Heart left ventricle (tissue), 16 donors: ENCODE measurements at places on chromosomes 2 and 18.

DNA sequence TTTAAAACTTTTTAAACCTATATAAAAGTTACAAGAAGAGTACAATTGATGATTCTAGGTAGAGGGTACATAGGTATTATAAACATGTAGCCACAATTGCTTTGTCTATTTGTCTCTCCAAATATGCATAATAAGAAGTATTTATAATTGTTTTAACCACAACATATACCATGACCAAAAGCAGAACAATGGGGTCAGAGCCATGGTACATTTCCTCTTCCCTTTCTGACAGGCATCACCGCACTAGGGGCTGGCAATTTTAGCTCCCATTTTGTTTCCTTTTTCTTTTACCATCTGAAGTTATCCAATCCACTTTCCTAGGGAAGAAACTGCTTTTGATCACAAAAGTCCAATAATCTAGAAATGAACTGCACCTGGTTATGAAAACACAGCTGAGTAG lies 49.3 kb downstream of the TMX3 start:
- DNase-seq, result no peak

DNA sequence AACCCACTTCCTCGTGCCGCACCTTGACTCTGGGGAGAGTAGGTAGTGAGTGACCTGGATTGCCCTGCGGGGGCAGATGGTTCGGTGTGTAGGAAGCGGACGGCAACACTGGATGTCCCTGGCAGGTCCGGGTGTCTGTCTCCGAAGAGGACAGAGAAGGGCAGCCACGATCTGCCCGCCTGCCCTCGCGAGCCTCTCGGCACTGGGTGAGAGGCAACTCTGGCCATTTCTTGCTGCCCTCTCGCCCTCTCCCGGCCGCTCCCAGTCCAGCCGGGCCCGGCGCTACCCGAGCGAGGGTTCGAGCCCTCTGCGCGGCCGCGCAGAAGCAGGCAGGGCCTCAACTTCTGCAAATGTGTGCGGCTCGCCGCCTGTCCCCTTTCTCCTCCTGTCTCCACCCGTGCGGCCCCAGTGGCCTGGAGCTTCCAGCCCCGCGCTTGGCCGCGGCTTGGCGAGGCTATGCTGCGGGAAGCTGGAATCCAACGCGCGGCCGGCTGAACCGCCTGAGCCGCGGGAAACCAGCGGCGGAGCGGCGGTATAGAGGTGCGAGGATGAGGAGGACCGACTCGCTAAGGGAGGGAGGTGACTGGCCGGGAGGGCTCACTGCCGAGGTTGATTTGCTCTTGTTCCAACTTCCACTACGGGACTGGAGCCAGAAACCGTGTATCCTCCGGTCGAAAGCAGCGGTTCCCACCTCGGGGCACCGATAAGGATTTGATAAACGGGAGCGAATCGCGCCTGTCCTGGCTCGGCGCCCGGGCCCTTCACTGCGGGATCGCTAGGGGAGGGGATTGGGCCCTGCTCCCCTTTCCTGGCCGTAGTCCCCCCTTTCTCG lies 1.5 kb downstream of the EPAS1 start:
- DNase-seq, result peak; percentile 77

GRCh38 chr18:36547544-36547943 lies 250.0 kb downstream of the FHOD3 start:
- no peak for DNase-seq

- no peak for DNase-seq
Observed at GRCh38 chr2:105822186-105822585, 77.5 kb downstream of the NCK2 start.

- DNase-seq, result no peak
Observed at GRCh38 chr2:108297436-108298141, 8.9 kb downstream of the SULT1C2 start.

DNA sequence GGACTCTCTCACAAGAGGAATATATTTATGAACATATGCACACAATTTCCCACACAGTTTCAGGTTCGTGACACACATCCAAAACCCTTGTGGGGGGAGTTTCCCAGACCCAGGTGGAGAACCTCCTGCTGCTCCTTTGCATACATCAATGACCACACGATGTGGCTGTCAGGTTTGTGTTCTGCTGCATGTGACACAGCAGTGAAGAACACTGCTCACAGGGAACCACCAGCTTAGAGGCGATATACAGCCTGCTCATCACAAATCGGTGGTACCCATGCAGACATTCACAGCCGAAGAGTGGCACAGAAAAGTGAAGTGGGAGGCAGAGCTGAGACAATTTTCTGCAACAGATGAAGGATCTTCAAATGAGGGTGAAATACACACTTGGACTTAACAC lies 175.6 kb upstream of the ZFP36L2 start:
- DNase-seq, result no peak

DNA sequence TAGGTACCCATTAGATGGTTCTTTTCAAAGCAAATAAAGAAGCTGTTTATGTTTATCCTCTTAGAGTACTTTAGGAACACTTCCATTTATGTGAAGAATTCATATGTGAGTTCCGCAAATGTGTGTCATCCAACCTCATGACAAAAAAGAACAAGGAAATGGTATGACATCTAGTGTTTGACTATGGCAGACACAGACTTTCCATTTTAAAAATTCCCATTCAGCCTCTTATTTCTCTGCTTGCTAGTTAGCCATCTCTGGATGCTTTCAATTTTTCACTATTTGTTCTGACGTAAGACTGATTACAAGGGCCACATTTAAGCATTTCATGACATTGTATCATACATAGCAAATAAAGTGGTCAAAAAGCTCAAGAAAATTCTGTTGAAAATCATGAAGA lies 103.0 kb downstream of the ZAP70 start:
- no peak for DNase-seq

DNA sequence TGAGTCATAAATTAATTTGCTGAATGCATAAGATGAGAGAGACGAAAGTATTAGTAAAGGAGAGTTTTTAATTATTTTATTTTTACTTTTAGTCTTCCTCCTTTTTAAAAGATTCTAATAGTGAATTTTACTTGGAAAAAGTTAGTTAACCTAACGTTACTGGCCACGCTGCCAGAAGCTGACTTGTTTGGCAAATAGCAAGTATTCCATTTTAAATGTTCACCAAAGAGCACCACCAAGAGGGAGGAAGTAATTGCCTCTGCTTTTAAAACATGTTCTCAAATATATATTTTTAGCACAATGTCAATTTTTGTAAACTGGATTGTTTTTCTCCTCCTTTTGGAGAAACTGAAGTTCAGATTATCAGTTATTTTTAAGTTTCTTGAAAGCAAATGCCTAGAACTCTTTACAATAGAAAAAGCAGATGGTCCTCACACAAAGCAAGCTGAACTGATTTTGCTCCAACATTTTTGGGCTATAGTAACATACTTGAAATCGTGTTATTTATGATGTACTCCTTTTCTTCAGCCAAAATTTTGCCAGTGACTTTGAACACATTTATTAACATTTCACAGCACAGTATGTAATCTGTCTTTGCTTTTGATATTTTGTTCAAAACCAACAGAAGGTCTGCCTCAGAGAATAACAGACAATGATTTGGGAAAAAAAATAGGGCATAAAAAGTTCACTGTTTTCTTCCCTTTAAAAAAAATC lies 1311.0 kb upstream of the FAM98A start:
- no peak for DNase-seq

DNA sequence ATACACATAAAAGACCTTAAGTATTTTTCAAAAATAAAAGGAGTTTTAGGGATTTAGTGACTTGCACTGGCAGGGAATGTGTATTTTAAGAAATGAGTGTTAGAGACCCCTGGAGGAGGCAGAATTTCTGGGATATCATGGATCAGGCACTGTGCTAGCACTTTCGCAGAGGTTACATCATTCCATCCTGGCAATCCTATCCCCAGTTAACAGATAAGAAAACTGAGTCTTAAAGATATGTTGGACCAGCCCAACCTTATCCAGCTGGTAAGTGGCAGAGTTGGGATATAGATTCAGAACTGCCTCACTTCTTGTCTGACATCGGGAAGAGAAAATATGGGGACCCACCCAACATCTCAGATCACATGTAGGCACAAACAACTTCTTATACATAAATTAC lies 160.3 kb upstream of the EPAS1 start:
- DNase-seq, result no peak

DNA sequence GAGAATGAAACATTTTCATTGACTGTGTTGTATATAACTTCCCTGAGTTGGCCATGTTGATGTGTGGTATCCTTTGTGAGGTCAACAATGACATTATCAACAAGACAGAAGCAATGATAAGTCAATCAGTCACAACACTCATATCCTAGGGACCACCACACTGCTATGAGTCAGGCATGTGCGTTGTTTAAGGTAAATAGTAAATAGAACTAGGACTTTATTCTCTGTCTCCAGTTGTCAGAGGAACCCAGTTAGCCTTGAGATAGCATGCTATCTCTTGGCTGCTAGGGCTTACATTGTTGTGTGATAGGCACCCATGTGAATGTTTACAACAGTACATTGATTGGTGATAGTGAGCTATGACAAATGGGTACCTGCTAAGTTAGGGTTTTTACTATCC lies 37.3 kb downstream of the GPD2 start:
- DNase-seq, result no peak

DNA sequence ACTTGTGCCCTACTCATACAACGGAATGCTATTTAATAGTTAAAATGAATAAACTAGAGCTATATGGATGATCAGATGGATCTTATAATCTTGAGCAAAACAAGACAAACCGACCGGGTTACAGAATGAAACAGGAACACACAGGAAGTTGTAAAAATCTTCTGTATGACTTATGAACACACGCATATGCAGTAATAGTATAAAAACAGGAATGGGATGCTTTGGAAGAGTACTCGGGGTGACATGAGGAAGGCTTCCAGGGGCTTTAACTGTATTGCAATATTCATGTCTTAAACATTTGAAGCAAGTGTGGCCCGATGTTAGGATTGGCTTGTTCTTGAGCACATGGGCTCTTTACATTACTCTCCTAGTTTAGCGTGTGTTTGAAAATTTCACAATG lies 14.9 kb upstream of the E2F6 start:
- DNase-seq, result no peak

DNA sequence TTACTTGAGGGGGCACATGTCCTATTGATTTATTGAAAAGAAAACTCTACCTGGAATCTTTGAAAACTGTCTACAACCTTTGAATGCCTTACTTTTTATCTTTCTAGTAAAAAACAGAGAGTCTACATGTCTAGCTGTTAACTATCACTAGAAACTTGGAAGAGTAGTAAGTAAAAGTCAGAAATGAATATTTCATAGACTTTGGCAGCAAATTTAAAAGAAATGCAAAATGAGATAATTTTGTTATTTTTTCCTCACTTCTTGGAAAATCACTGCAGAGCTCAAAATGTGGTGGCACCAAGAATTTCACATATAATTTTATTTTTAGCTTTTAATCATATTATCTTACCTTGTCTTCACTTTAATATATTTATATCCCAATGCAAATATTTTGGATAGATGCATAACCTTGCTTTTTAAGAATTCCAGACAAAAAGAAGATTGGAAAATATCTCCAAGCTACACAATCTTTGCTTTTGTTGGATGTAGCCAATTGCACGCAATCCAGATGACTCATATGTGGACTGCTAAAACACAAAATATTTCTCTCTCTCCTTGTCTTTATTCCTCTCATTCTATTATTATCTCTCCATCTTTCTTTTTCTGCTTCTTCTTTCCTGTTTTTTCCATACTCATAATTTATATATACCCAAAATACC lies 92.2 kb upstream of the DSEL start:
- DNase-seq, result no peak

GRCh38 chr2:7724336-7724735 lies 807.1 kb downstream of the RNF144A start:
- no peak for DNase-seq

DNA sequence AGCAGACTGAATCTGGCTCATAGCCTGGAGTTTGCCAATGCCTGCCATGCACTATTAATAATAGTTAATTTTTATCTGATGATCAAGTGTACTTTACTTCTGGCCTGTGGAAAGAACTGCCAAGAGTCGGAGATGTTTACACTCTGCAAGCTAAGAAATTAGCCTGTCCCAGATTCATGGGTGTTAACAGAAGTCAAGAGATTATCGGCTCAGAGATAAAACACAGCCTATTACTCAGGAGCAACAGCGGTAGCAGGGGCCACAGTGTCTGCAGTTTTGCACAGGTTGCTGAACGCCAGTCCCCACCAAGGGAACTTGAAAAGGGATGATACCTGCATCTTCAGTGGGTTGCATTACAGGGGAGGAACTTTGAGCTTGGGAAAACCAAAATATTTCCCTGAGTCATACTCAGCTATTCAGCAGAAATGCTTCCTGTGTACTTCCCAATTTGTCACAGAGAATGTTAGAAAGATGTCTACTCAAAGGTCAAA lies 4.3 kb upstream of the ADI1 start:
- DNase-seq, result no peak

GRCh38 chr2:11196246-11196645 lies 41.0 kb downstream of the SLC66A3 start:
- no peak for DNase-seq

- DNase-seq, result no peak
Observed at GRCh38 chr2:50345701-50346591, 686.0 kb downstream of the NRXN1 start.

DNA sequence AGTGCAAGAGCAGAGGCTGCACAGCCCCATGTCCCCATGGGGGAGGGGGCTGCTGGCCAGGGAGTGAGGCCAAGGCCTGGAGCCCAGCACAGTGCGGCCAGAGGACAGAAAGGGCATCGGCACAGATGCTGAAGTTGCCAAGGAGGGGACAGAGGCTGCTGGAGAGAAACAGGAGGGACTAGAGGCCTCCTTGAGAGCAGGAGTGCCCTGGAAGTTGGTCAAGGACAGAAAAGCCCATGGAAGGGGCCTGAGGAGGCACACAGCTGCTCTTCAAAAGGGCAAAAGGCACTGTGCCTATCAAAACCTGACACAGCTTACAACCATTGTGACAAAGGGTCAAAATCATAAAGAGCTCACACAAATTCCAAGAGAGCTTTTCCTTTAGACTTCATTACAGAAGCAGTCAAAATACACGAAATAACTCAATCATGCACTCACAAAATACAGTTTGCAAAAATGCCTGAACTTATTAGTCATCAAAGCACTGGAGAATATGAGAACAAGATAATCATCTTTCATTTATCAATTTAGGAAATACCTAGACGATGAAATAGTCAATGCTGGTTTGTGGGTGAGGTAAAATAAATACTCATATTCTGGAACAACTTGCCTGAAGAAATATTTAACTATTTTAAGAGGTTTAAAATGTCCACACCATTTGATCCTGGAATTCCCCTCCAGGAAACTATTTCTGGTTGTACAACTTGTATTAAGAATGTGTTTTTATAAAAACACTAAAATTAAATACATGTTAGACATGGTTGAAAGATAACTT lies 79.6 kb downstream of the USP40 start:
- DNase-seq, result no peak

GRCh38 chr2:166825914-166826313 lies 62.4 kb upstream of the XIRP2 start:
- no peak for DNase-seq

- DNase-seq, result peak; percentile 6
Observed at GRCh38 chr2:128314348-128315121, 4.1 kb downstream of the HS6ST1 start.

DNA sequence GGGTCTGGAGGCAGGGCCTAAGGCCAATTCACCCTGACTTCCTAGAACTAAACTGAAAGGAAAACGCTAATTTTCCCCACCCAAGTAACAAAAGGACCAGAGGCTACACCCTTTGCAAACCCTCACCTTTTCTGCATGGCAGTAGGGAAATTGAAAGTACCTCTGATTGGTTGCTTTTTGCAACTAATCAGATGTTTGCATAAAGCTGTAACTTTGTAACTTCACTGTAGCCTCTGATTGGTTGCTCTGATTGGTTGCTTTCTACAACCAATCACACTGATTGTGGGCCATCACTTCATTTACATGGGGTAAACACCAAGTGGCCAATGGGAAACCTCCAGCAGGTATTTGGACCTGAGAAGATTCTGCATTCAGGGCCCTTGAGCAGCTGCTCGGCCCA lies 20.8 kb downstream of the EIPR1 start:
- no peak for DNase-seq

GRCh38 chr18:68997845-68998244 lies 200.0 kb downstream of the CCDC102B start:
- DNase-seq, result no peak
